ENCODE measurements at places on chromosomes 3 and 15. TPM values are rescaled to one million over a fixed set of nuclear protein-coding genes. Genes with fewer than 3 reads are reported as not detected.

The SCN11A gene
- 3.9 TPM for polyA plus RNA-seq

DNA sequence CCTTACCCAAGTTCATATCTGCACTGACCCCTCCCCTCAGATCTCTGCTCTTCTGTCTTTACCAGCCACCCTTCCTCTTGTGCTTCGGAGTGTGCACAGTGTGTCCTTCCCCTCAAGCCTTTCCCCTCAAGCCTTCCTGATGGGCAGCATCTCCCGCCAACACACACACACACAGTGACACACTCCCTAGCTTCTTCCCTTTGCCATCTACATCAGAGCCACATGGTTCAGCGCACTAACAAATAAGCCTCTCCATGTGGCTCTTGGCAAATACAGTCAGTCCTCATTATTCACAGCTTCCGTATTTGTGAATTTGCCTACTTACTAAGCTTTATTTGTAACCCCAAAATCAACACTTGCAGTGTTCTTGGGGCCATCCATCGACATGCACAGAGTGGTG, 37.5 kb downstream of the SH3BP5 start:
- DNase-seq, result no peak

The PEX5L gene
- polyA plus RNA-seq, result 0.44 TPM

The TMEM207 gene
- polyA plus RNA-seq, result not detected

The IMPG2 gene
- polyA plus RNA-seq, result 0.76 TPM

The RAB6B gene
- polyA plus RNA-seq, result 7.9 TPM

DNA sequence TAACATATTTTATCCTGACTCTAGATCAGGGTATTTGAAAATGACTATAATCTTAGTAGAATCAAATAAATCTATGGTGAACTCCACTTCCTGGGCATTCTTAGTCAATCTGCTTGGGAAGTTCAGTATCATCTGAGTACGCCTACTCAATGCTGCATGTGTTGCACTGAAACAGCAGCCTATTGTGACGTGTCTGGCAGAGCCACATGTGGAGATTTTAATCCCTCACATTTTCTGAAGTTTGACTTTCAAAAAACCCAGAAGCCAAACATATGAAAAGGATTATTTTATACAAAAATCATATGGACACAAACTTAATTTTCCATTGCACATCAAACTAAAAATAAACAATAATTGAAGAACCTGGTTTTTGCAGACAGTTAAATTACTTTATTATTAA, 798.3 kb downstream of the ROBO1 start:
- DNase-seq, result peak; percentile 69

The TF gene
- 1.6 TPM for polyA plus RNA-seq

DNA sequence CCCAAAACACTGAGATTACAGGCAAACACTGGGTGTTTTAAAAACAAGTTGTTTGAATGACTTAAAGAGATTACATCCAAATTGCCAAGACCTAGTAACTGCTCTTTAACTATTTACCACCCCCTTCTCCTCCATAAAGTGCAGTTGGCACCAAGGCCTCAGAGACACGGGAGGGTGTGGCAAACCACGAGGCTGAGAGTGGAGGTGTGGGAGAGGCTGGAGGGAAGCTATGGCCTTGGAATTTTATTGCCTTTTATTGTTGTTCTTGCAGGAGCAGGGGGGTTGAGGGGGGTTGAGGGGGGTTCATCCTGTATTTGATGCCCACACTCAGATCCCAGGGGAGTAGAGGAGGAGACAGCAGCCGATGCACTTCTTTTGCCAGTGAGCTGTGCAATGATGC, 75.9 kb upstream of the CTDSPL start:
- no peak for DNase-seq

DNA sequence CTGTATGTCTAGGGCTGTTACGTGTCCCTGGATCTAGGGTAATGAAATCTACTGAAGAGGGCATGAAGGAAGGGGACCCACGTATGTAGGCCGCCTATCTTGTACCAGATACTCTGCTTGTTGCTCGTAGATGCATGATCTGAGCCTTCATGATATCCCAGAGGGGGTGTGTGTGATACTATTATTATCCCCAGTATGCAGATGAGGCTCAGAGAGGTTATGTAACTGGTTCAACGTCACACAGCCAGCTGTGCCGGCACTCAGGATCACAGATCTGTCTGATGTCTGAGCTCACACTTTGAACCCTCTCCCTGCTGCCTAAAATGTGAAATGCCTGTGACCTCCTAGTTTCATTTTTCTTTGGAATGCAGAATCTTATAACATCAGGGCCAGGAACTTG, 36.2 kb upstream of the SEC13 start:
- no peak for DNase-seq

The ENTPD3 gene
- 0.55 TPM for polyA plus RNA-seq

The CIB2 gene
- polyA plus RNA-seq, result 18.7 TPM

The OIP5 gene
- 4.2 TPM for polyA plus RNA-seq

Data from muscle of back (tissue), 13 donors.